Stimulated activated CD4-positive, alpha-beta T cell treated with anti-CD3 and anti-CD28 coated beads, Interleukin-12 subunit alpha, Interleukin-12 subunit beta, amount 100 ng/mL, for 24 hours (primary cell): ENCODE measurements at places on chromosomes 2 and 18.

DNA sequence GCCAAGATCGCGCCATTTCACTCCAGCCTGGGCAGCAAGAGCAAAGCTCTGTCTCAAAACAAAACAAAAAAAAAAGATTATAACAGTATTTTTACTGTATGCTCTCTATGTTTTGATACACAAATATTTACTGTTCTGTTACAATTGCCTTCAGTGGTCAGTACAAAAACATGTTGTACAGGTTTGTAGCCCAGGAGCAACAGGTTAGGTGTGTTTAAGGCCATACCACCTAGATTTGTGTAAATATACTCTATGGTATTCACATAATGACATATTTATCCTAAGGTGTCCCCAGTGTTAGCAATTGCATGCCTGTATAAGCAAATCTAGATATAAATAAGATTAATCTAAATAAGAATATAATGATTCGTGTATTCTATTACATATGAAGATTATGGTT lies 625.0 kb downstream of the TMEM182 start:
- no peak for DNase-seq

- no peak for DNase-seq
Observed at GRCh38 chr2:198874472-198874858, 583.3 kb downstream of the SATB2 start.

- no peak for DNase-seq
Observed at GRCh38 chr2:104487366-104487765, 366.5 kb upstream of the POU3F3 start.

- no peak for DNase-seq
Observed at GRCh38 chr2:85221067-85221691, 88.0 kb downstream of the TCF7L1 start.

DNA sequence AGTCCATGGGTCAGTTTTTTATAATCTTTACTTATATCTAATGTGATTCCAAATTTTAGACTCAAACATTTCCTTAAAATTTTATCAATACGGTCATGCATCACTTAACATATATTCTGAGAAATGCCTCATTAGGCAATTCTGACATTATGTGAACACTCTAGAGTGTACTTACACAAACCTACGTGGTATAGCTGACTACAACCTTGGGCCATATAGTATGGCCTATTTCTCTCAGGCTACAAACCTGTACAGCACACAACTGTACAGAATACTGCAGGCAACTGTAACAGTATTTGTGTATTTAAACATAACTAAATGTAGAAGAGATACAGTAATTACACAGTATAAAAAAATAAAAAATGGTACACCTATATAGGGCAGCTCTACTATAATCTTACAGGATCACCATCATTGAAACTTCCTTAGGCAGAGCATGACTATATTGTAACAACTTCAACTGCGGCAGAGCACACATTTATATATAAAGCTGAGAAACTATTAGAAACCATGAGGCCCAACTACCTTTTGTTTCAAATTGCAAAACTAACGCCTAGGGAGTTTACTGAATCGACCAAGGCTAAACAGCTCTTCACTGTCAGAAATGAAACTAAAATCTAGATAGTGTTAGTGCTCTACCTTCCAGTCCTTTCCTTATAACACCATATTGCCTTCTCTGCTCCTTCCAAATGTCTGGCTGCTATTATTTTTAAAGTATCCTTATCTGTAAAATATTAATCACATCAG lies 6.9 kb downstream of the YES1 start:
- no peak for DNase-seq

GRCh38 chr2:107027205-107027604 lies 141.2 kb upstream of the ST6GAL2 start:
- DNase-seq = no peak

- no peak for DNase-seq
Observed at GRCh38 chr2:6394276-6394675, 471.4 kb downstream of the CMPK2 start.

- DNase-seq = no peak
Observed at GRCh38 chr18:57764995-57765394, 38.1 kb downstream of the ATP8B1 start.

- DNase-seq = no peak
Observed at GRCh38 chr2:166373951-166374350, 1.8 kb downstream of the SCN9A start.

GRCh38 chr2:165897074-165897473 lies 56.5 kb downstream of the TTC21B start:
- DNase-seq = no peak

DNA sequence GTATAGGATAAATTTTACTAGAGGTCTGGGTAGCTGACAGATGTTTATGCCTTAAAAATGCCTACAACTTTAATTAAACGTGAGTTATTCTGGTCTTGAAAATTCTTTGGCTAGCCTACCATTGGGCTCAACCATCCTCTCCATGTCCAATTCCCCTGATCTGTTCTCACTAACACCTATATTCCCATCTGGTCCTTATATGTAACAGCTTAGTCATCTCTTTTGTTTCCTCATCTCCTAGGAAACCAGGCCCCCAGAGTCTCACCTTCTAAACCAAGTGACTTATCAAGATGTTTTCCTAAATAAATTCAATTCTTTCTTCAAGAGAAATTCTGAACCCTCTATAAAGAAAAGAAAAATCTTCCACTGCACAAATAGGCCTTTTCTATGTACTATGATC lies 148.5 kb downstream of the TTC32 start:
- DNase-seq = no peak

- no peak for DNase-seq
Observed at GRCh38 chr2:141929331-141930252, 201.2 kb downstream of the LRP1B start.

DNA sequence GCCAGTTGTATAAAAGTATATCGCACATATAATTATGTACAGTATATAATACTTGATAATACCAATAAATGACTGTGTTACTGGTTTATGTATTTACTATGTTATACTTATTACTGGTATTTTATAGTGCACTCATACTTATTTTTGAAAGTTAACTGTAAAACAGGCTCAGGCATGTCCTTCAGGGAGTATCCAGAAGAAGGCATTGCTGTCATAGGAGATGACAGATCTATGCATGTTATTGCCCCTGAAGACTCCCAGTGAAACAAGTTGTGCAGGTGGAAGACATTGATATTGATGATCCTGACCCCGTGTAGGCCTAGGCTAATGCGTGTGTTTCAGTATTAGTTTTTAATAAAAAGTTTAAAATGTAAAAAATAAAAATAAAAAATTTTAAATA lies 20.3 kb upstream of the ASXL3 start:
- no peak for DNase-seq

GRCh38 chr2:42844901-42845821 lies 52.8 kb upstream of the HAAO start:
- DNase-seq = no peak

DNA sequence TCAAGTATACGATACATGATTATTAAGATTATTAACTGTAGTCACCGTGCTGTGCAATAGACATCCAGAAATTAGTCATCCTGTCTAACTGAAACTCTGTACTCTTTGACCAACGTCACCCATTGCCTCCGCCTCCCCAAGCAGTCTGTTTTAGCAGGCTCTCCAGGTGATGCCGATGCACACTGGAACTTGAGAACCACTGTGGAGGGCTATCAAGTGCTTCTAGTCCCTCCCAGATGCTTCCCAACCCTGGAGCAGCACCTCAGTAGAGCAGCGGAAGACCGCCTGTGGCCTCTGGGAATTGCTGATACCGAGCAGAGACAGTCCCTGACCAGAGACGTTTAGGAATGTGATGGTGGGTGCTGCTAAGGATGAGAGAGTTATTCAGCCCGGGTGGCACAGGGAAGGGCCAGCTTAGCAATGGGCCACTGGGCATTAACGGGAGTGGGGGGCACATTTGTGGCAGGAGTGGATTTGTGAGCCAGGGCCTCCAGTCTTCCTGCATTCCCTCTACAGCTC lies 50.7 kb downstream of the LIPG start:
- no peak for DNase-seq

GRCh38 chr2:174673876-174674275 lies 76.3 kb upstream of the WIPF1 start:
- DNase-seq = no peak

DNA sequence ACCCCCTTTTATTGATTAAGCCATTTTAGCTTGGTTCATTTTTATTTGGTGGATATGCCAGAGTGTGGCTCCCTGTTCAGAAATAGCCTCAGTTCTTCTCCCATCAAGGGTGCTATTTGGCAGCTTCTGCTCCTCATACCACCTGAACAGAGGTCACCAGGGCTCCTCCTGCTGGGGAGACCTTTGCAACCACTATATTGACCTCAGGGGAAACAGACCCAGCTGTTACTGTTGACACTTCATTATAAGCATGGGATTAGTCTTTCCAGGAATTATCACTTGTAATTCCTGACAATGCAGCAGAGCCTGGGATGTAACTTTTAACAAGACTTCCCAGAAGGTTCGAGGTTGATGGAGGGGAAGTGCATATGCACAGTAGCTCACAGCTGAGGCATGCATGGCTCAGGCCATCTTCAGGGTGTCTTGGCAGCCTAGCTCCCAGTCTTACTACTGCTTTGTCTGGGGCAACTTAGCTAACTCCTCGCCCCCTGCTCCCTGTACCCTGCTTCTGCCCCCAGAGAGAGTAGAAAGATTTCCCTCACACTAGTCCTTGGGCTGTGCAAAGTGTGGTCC lies 239.4 kb upstream of the SPRED2 start:
- DNase-seq = no peak

DNA sequence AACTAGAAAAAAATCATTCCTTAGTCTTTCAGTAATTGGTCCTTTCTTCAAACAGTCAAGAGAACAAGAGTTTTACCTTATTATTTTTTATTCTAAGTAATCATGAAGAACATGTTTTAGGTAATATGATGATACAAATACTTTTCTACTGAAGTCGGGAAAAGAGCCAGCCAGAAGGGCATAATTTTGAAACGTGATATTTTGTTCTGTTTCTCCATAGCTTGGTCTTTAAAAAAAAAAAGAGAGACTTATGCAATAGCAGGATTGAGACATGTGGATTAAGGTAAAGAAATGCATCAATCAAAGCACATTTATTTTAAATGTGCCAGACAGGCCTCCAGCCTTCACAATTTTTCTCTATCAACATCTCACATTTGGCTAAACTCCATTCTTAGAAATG lies 1016.8 kb downstream of the CNTNAP5 start:
- no peak for DNase-seq

- DNase-seq = no peak
Observed at GRCh38 chr2:236610991-236611821, 41.6 kb downstream of the ACKR3 start.

GRCh38 chr2:46179037-46179621 lies 118.1 kb upstream of the EPAS1 start:
- DNase-seq = peak; percentile 12

- DNase-seq = no peak
Observed at GRCh38 chr2:120470041-120470965, 124.4 kb downstream of the INHBB start.

- DNase-seq = no peak
Observed at GRCh38 chr2:202335791-202336467, 40.2 kb upstream of the BMPR2 start.

DNA sequence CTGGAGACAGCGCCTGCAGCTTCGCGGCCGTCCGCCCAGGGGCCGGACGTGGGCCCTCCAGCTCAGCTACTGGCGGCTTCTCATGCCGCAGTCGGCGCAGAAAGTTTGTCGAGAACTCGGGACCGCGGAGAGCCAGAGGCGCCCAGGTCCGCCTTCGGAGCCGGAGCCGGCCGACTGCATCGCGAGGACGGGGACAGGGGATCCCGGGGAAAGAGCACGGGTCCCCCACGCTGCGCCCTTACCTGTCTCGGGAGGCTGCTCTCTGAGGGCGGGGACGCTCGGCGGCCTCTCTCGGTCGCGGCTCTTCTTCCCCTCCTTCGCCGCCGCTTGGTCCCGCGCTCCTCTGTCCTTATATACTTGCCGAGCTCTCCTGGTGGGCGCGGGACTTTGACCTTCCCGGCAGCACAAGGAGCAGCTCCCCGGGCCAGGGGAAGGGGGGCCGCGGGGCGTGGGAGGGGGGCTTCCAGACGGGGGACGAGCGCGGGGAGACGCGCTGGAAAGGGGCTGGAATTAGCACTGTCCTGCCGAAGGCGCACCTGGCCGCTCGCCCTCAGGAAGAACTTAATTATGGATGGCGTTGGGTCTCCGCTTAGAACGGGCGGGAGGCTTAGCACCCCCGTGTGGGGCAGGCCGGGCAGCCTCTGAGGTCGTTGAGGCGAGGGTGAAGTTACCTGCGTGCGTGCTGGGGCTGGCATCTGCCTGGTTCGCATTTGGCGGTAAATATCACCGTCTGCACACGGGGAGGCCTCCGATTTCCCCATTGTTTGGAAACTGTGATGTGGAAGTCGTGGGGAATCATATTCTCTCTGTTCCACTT lies at the start of gene POMC:
TSS of gene POMC (minus strand) at position 325 of the 817 bp plus-strand sequence. CDS start 3,808 bp downstream, outside the sequence.
- DNase-seq = no peak

GRCh38 chr2:10558281-10559030 lies 110.3 kb upstream of the ODC1 start:
- no peak for DNase-seq

- DNase-seq = no peak
Observed at GRCh38 chr2:217863883-217864282, 138.9 kb downstream of the TNS1 start.

- DNase-seq = no peak
Observed at GRCh38 chr2:239310401-239311061, 90.3 kb downstream of the HDAC4 start.

GRCh38 chr2:83851066-83851465 lies 608.0 kb downstream of the SUCLG1 start:
- DNase-seq = no peak

GRCh38 chr2:180246268-180246667 lies 239.2 kb upstream of the CWC22 start:
- no peak for DNase-seq

DNA sequence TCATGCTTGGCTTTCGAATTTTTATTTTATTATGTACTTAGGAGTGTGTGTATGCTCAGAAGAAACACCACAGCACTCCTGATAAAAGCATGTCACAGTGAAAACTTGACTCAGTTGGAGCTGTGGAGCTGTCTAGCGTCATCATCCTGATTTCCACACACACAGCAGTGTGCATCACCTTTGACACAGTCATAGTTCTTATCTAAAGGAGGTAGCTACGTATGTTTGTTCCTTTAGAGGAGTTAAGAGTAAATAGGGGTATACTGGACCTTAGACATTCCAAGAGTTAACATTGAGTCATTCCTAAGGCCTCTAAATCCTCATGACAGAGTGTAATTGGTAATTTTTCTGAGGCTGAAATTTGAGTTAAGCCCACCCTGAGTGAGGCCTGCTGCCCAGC lies 96.9 kb downstream of the PHLPP1 start:
- DNase-seq = no peak

GRCh38 chr2:122139739-122140420 lies 384.4 kb downstream of the TSN start:
- DNase-seq = no peak

GRCh38 chr2:43609290-43609918 lies 13.6 kb upstream of the THADA start:
- DNase-seq = peak; percentile 11

DNA sequence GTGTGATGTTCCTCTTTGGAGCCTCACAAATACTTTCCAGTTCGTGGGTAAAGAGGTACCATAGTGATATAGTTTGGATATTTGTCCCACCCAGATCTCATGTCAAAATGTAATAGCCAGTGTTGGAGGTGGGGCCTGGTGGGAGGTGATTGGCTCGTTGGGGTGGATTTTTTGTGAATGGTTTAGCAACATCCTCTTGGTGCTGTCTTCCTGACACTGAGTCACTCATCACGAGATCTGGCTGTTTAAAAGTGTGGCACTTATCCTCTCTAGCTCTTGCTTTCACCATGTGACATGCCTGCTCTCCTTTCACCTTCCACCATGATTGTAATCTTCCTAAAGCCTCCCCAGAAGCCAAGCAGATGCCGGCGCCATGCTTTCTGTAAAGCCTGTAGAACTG lies 3.0 kb upstream of the CCDC93 start:
- DNase-seq = no peak
